ENCODE measurements at places on chromosomes 5 and 9. TPM values are rescaled to one million over a fixed set of nuclear protein-coding genes. Genes with fewer than 3 reads are reported as not detected.

Gene WNT8A
- total RNA-seq: not detected

Gene FOXD4L4
- 0.14 TPM for total RNA-seq

Gene DBH
- not detected for total RNA-seq

Gene C9
- 0.18 TPM for total RNA-seq

Gene SH3GL2
- total RNA-seq: not detected

Gene MED22
- 9.5 TPM for total RNA-seq

Gene EPB41L4A
- 0.37 TPM for total RNA-seq

Gene TRIM36
- total RNA-seq: 0.14 TPM

Gene PCDHA13
- under 0.01 TPM for total RNA-seq

Gene MYO10
- total RNA-seq: 105 TPM

Gene ADRA1B
- total RNA-seq: 0.14 TPM

Gene AQP7
- total RNA-seq: 0.09 TPM

Gene PTGES2
- 69.4 TPM for total RNA-seq

Gene SPATA31A3
- not detected for total RNA-seq

Gene ADAMTS2
- total RNA-seq: 68.5 TPM

Gene CARD6
- total RNA-seq: 7.0 TPM

Gene ANKRD55
- not detected for total RNA-seq

Gene C9orf153
- total RNA-seq: 0.18 TPM

Gene FAM219A
- 3.7 TPM for total RNA-seq

Gene DCTN4
- 48.4 TPM for total RNA-seq

Gene PCDHA11
- under 0.01 TPM for total RNA-seq

Gene PCDHGB2
- 2.4 TPM for total RNA-seq

Gene INSL6
- total RNA-seq: not detected

Gene BTNL3
- total RNA-seq: not detected

Gene ORM2
- not detected for total RNA-seq

Gene HAPLN1
- 0.55 TPM for total RNA-seq

Gene PPP3R2
- total RNA-seq: not detected

Gene IL17B
- total RNA-seq: not detected

Gene PWWP2A
- total RNA-seq: 15.8 TPM

Gene LCN9
- total RNA-seq: not detected

Gene TEX48
- total RNA-seq: not detected

Gene SAXO1
- under 0.01 TPM for total RNA-seq

Gene TAF1L
- not detected for total RNA-seq

Gene CCL28
- total RNA-seq: 0.43 TPM

Gene ANKH
- 10.4 TPM for total RNA-seq

Gene MBLAC2
- 2.8 TPM for total RNA-seq

Gene SIT1
- not detected for total RNA-seq

Gene NOL6
- 18.6 TPM for total RNA-seq

Gene CPLANE1
- total RNA-seq: 17.0 TPM

Gene NPR3
- 422 TPM for total RNA-seq

Measured in smooth muscle cell of bladder (primary cell).